ENCODE measurements at places on chromosomes 5 and 9.

DNA sequence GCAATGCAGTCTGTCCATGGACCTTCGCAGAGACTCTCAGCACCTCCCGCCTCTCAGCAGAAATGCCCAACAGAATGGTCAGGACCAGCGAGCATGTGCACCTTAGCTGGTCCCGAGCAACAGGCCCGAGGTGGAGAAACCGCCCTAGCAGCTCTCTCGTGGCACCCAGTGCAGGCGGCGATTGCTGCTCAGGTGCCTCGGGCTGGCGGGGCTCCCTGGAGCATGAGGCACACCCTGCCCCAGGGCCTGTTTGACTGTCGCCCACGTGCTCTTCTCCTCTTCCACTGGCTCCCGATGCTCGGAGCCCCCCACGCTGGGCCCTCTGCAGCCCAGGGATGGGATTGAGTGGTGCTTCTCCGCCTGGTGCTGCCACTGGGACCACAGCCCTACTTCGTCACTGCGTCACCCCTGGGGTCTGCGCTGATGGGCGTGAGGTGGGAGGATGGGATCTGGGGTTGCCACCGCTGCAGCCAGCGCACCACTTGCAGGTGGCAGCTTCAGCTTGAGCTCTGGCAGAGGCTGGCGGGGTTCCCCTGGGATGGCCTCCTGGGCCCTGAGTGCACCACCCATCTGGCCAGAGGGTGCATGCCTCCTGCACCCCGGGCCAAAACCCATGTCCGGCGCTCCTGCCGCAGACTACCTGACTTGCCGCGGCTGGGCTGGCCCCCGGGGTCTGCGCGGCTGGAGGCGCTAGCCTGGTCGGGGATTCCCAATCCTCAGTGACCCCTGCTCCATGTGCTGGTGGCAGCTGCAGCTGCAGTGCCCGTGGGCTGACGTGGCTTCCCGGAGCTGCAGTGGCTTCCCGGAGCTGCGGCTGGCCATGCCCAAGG is 244.2 kb downstream of the FOXD4L6 start:
- DNase-seq: no peak

DNA sequence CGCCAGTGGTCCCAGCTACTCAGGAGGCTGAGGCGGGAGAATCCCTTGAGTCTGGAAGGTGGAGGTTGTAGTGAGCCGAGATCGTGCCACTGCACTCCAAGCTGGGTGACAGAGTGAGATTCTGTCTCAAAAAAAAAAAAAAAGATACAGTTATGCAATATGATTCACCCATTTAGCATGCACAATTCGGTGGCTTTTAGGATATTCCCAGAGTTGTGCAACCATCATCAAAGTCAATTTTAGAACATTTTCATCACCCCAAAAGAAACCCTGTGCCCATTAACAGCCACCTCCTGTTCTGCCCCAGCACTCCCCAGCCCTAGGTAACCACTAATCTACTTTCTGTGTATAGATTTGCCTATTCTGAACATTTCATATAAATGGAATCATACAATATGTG is 4.3 kb upstream of the DHFR start:
- DNase-seq: no peak

DNA sequence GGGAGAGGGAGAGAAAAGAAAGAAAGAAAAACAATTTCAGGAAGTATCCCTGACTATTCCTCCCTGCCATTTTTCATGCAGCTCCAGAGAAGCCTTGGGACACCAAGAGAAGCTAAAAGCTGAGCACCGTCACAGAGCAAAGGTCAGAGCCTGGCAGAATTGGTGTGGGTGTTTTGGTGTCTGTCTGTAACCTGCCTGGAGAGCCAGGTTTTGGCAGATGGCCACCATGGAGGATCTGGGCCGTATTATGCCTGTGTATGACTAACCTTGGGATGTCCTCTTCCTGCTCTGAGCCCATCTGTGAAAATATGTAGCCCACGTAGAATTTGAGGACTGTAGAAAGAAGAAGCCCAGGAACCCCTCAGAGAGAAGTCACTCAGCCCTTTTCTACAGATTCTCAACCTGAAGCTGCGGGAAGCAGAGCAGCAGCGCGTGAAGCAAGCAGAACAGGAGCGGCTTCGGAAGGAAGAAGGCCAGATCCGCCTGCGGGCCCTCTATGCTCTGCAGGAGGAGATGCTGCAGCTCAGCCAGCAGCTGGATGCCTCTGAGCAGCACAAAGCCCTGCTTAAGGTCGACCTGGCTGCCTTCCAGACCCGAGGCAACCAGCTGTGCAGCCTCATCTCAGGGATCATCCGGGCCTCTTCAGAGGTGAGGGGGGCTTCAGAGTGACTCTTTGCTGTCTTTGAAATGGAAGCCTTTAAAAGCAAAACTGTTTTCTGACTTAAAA is 18.8 kb downstream of the GLE1 start:
- DNase-seq: peak; percentile 53

DNA sequence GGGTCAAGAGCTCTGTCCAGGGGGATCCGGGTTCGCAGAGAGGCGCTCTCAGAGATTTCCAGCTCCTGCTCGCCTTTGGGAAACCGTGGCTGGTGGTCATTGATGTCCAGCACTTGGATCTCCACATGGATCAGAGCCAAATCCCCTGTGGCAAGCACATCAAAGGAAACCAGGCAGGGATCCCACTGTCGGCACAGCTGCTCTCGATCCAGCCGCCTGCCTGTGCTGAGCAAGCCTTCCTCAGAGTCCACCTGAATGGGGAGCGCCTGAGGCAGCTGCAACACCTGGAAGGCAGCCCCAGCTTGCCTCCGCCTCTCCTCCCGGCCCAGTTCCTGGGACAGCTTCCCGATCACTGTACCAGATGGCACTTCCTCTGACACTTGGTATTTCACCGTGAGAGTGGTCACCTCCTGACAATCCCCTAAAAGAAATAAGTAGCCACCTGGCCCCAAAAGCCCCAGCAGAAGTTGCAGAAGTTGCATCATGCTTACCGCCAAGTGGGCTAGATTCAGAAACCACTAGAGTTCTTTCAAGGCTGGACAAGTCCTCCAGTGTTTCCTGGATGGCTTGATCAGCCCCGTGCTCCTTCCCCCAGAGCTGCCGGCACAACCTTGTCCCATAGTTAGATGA is 520 bp downstream of the PCDH12 start:
- DNase-seq: no peak

GRCh38 chr9:81069923-81070322 is 619.4 kb downstream of the TLE1 start:
- no peak for DNase-seq

- DNase-seq: no peak
These were observed 1247.5 kb upstream of the C9orf72 start for GRCh38 chr9:28820741-28821140.

DNA sequence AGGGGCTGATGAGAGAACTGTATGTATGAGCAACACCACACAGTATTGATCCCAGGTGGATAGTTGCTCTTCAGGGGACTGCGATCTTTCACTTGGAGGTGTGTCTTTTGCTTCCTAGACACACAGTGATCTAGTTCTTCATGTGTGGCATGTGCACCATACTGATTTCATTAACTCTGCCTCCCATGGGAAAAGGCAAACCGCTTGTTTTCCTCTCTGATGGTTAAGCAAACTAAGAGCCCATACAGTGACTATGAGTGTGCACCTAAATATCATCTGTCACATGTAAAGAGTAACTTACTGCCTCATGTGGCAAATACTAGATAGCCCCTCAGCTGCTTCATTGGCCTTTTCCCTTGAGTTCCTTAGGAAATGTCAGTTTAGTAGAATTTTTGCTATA is 147.3 kb downstream of the TLE4 start:
- DNase-seq: no peak

- no peak for DNase-seq
These were observed 55.9 kb downstream of the NDUFAF2 start for GRCh38 chr5:61000887-61001286.

DNA sequence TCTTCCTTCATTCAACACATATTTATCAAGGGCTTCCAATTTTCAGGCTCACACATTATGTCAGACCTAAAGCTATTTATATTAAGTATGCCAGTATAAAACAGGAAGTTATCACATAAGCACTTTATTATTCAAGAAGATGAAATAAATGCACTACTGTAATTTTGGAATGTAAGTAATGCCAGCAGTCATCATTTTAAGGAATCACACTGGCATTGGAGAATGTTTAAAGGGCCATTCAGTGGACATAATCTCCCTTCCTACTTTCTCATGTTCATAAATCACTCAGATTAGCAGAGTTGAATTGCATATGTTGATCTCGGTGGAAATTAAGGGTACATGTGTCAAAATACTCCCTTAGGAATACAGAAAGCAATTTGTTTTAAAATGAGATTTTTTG is 164.4 kb downstream of the GIN1 start:
- DNase-seq: peak; percentile 13

DNA sequence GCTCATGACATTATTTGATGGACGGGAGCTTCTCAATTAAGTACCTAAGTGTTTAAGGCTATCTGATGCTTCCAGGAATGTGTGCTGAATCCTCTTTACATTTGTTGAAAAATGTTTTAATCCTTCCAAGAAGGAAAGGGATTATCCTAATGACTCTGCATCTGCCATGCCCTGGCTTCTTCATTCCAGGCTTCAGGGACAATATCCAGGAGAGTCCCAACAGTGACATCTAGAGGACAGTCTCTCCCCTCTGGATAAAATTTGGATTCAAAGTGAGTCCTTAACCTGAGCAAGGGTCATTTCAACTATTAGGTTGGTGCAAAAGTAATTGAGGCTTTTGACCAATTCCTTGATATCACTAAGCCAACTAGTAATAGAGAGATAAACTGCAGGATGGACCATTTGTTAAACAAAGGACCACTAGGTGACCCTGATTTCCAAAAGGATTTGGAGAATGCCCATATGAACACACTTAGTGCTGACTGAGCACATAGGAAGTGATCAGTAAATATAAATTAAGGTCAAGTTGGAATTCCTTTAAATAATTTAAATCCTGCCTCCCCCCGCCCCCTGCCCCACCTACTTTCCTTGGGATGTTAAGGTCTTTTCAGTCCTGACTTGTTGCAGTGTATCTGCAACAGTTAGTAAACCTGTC is 19.1 kb downstream of the TNFSF8 start:
- peak; percentile 73 for DNase-seq

DNA sequence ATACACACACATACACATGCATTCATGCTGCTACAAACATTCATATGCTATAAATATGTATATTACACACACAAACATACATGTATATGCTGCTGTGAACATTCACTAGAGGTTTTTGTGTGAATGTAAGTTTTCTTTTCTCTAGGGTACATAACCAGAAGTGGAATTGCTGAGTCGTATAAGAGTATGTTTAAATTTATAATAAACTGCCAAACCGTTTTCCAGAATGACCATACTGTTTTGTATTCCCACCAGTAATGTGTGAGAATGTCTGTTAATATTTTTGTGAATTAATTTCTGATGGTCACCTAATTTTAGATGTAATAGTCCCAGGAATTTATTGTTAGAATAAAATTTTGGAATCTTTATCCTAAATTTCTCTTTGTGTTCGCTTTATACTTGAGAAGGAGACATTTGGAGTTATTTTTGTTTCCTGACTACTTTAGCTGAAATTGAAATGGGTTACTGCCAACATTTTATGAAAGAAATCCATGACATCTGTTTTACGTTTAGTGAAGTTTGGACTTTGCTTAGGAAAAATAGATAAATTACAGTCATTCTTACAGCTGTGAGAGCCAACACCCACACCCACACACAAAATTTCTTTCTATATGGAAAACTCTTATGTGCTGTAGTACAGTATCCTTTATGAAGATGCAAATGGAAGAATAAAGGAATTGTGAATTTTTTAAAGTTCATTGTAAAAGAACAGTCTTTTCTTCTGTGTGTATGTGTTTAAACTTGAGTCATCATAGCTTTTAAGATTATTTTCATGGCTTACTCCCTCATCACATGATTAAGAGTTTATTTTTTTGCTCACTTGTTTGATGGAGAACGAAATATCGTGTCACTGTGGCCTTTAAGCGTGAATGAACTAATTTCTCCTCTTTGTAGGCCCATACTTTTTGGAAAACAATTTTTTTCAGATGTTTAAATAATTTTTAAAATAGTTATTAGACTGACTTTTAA is 24.3 kb downstream of the CENPP start:
- DNase-seq: no peak

DNA sequence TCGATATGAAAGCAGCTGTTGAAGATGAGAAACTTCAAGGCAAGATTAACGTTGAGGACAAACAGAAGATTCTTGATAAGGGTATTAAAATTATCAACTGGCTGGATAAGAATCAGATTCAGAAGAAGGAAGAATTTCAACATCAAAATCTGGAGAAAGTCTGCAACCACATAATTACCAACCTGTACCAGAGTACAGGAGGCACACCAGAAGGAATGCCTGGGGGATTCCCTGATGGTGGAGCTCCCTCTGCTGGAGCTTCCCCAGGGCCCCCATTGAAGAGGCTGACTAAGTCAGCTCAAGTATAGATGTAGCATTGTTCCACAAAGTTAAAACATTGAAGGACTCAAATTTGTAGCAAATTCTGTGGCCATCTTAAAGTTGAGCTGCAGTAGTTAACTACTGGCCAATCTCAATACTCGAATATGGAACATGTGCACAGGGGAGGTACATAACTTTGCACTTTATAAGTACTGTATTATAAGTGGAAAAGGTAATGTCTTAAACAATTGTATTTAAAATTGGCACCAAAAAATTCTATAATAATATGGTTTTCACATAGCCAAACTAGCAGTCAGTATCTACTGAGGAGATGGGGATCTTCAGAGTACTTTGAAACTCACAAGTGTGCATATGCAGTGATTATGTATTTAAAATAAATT is 237.5 kb downstream of the CHSY3 start:
- DNase-seq: peak; percentile 52

DNA sequence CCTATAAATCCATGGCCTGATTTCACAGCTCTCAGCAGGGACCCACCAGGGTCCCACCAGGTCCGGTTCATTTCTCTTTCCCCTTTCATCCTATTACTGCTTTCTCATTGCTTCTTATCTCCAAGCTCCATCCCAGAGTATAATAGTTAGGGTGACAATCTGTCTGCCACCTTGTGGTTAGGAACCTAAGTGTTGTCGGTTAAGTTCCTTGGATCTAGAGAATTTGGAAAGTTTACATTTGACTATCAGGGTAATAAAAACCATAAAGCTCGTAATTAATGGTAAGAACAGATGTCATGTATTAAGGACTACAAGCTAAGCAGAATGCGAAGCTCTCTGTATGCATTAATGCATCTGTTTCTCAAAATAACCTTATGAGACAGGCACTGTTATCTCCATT is 259.1 kb downstream of the SH3GL2 start:
- DNase-seq: no peak

DNA sequence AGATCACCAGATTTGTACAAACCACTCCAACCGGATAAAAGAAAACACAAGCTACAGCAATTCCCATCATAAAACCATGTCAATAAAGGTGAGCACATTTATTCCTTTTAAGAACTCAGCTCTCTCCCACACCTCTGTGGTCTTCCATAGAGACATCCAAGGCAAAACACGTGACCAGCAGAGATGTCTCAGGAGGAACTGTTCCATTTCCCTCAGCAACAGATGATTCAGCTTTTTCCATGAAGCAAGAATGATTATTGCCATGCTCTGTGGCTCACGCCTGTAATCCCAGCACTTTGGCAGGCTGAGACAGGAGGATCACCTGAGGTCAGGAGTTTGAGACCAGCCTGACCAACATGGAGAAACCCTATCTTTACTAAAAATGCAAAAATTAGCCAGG is 15.8 kb downstream of the GZMK start:
- no peak for DNase-seq

GRCh38 chr5:124234022-124234769 is 512.2 kb downstream of the ZNF608 start:
- DNase-seq: no peak

Data from A172 (cell line).